ENCODE measurements at places on chromosomes 3 and 15. TPM values are rescaled to one million over a fixed set of nuclear protein-coding genes. Genes with fewer than 3 reads are reported as not detected.

Gene PPP1R2
- total RNA-seq, result 99.7 TPM

Gene TNFAIP8L3
- total RNA-seq, result not detected

GRCh38 chr15:84883466-84883865 is 996 bp upstream of the SLC28A1 start:
- DNase-seq, result no peak

Gene KIF15
- total RNA-seq, result 45.8 TPM

Gene NAA80
- 7.9 TPM for total RNA-seq

DNA sequence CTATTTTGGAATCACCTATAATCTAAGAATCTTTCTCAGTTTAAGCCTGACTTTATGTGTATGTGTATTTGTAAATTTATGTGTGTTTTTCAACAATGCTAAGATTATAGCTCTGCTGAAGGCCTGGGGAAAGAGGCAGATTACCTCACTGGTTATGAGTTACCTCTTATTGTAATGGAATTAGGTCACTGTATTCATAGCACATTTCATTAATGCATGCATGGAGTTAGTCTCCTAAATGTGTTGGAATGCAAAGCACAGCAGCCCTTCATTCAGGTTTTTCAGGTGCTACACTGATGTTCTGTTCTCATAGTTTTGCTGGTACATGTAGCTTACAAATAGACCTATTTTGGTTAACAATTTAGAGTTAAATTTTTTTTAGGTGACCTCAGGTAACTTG is 9.5 kb downstream of the GPR87 start:
- DNase-seq, result no peak

Gene WDR93
- not detected for total RNA-seq

- DNase-seq, result no peak
These were observed 7.3 kb upstream of the MAPK6 start for GRCh38 chr15:52011711-52012144.

Gene WDR72
- total RNA-seq, result not detected

DNA sequence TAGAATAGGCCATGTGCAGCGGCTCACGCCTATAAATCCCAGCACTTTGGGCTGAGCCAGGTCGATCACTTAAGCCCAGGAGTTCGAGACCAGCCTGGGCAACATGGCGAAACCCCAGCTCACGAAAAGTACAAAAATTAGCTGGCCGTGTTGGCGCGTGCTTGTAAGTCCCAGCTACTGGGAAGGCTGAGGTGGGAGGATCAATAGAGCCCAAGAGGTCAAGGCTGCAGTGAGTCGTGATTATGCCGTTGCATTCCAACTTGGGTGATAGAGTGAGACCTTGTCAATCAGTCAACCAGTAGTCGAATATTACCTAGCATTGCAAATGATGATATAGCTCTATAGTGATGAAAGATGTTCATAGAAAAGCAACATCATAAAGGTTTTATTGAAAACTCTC is 51.9 kb downstream of the USP8 start:
- DNase-seq, result no peak

GRCh38 chr3:13484851-13485590 is 4.9 kb downstream of the HDAC11 start:
- peak; percentile 25 for DNase-seq

DNA sequence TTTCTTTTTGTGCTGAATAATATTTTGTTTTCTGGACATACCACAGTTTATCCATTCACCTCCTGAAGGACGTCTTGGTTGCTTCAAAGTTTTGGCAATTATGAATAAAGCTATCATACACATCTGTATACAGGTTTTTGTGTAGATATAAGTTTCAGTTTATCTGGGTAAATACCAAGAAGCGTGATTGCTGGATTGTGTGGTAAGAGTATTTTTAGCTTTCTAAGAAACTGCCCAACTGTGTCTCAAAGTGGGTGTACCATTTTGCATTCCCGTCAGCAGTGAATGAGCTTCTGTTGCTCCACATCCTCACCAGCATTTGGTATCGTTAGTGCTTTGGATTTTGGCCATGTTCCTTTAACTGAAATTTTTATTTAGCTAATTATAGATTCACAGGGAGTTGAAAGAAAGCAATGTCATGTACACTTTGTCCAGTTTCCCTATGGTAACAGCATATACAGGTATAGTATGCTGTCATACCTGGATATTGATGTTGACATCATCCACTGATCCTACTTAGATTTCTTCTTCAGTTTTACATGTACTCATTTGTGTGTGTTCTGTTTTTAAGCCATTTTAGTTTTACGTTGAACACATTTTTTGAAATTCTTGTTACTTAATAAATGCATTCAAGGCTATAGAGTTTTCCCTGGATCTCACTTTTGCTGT is 11.9 kb downstream of the ARID3B start:
- DNase-seq, result no peak

Gene ACTC1
- total RNA-seq, result not detected

- no peak for DNase-seq
These were observed 63.4 kb upstream of the CSPG4 start for GRCh38 chr15:75776065-75776423.

Gene FBXO45
- total RNA-seq, result 11.8 TPM

- DNase-seq, result peak; percentile 50
These were observed at the start of gene ONECUT1 for GRCh38 chr15:52790169-52790708. Gene ONECUT1 (minus strand): TSS chr15:52790336. CDS start chr15:52789884, 452 bp downstream.

Gene NR1I2
- 0.89 TPM for total RNA-seq

- DNase-seq, result no peak
These were observed 15.4 kb upstream of the MUC20 start for GRCh38 chr3:195705081-195705991.

Gene ADAMTS9
- total RNA-seq, result not detected

Gene CCR9
- total RNA-seq, result not detected
